ENCODE measurements at places on chromosomes 16 and 17.

GRCh38 chr17:40068584-40068916, 5.8 kb downstream of the THRA start:
- DNase-seq: no peak

GRCh38 chr17:60526726-60527125, 684 bp upstream of the APPBP2 start:
- no peak for DNase-seq

GRCh38 chr16:5072334-5073278, 963 bp downstream of the ALG1 start:
- no peak for DNase-seq

GRCh38 chr16:56286809-56287208, 95.5 kb downstream of the GNAO1 start:
- DNase-seq: no peak

DNA sequence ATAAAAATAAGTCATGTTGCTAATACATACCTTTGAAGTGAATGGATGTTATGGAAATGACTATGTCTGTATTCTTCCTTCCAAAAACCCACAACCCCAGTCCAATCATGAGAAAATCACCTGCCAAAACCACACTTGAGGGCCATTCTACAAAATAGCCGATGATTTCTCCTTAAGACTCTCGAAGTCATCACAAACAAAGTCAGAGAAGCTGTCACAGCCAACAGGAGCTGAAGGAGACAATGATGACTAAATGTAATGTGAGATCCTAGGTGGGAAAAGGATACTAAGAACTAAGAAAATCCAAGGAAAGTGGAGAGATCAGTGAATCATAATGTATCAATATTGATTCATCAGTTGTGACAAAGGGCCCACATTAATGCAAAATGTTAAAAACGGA, 432.9 kb upstream of the DYNLRB2 start:
- no peak for DNase-seq

DNA sequence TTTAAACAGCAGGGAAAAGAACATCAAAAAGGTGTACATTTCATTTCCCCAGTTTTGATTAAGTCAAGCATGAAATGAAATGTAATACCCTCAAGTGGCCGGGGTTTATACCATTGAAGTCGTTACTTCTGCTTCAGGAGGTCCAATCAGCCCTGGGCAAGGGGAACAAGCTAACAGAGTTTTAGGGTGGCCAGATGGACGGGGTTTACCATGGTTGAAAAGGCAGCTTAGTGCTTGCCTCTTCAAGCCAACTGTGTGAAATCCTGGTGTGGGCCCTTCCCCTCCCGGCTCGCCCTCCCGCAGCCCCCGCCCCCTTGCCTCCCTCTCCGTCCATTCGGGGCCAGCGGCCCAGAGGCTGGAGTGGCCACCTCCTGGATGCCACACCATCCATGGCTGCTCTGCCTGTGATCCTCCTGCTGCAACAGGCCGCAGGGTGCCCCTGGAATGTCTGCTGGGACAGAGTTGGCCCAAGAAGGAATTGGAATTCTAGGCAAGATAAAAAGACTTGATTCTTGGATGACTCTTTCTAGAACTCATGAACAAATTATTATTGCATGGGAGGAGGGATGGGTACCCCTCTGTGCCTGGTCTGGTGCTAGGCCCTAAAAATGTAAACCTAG, 296.2 kb upstream of the IRX3 start:
- no peak for DNase-seq

- DNase-seq: no peak
Observed at GRCh38 chr16:77553130-77553529, 118.3 kb upstream of the ADAMTS18 start.

- DNase-seq: no peak
Observed at GRCh38 chr17:4764595-4764994, 7.1 kb upstream of the TM4SF5 start.

DNA sequence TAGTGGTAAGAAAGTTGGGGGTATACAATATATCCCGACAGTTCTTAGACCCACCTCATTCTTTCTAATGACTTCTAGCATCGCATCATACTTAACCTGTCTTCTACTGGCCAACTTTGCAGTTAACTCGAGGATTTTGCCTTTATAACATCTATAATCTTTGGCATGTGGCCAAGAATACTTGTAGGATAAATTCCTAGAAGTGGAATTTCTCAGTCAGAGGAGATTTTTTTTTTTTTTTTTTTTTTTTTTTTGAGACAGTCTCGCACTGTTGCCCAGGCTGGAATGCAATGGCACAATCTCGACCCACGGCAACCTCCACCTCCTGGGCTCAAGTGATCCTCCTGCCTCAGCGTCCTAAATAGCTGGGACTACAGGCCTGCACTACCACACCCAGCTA, 253.5 kb downstream of the MRTFB start:
- DNase-seq: peak; percentile 57

GRCh38 chr17:73510981-73511718, 133.1 kb downstream of the SDK2 start:
- DNase-seq: no peak

- peak; percentile 38 for DNase-seq
Observed at GRCh38 chr17:42682722-42683403, 532 bp downstream of the CNTNAP1 start.

GRCh38 chr17:44501866-44502375, 1.3 kb downstream of the GPATCH8 start:
- peak; percentile 36 for DNase-seq

- DNase-seq: no peak
Observed at GRCh38 chr17:74711058-74711824, 1.5 kb downstream of the CD300LF start.

- no peak for DNase-seq
Observed at GRCh38 chr17:68710035-68710780, 109.0 kb upstream of the FAM20A start.

DNA sequence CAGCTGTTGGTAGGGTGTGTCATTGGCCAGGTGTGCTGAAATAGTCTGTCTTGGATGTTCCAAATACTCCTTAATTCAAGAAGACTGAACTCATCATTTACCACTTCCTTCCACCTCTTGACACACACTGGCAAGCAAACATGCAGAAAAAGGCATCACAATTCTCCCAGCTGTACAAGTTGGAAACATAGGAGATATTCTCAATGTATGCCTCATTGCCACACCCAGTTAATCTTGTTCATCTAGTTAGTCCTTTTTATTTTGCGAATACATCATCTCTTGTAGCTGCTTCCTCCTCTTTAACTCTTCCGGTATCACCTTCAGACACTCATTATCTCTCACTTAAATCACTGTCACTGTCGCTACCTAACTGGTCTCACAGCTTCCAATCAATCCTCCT, 75.1 kb upstream of the GOT2 start:
- no peak for DNase-seq

DNA sequence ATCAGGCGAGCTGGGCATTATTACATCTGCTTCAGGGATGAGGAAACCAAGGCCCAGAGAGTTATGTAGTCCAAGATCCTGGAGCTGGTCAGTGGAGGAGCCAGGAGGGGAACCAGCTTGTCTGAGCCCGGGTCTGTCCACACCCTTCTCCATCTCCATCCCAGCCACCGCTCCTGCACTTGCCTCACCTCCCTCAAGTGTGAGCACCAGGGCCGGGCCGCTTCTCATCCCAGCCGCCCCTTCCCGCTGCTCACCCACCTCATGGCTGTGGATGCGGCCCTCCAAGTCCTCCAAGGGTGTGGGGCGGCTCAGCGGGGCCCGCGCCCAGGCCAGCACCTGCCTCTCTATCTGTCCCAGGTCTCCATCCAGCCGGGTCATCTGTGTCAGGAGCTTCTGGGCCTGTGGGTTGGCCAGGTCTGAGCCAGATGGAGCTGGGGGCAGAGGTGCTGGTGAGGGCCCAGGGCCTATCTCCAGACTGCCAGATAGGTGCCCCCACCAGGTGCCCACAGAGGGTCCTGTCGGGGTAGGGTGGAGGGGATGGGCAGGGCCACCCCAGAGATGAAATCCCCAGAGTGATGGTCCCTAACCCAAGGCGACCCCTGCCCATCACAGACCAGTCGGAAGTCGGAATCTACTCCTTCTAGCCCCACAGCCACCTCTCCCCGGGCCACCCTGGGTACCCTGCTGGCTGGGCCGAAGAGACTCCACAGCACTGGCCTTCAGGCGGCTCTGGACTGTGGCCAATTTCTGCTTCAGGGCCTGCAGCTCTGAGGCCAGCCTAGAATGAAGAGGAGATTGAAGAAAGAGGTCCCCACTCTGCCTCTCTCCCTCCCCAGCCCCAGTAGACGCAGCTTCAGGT, 9.4 kb downstream of the EVPL start:
- no peak for DNase-seq
